HCEC 1CT (cell line): ENCODE measurements at places on chromosomes 7 and 10.
A peak's percentile ranks its signal among the peaks of the same experiment; 100 is the strongest.

- no peak for DNase-seq
Observed at GRCh38 chr7:87140271-87140748, 11.9 kb upstream of the DMTF1 start.

GRCh38 chr7:43077285-43077684, 35.2 kb upstream of the HECW1 start:
- no peak for DNase-seq

- no peak for DNase-seq
Observed at GRCh38 chr10:127563718-127564553, 14.8 kb downstream of the NPS start.

GRCh38 chr10:71921324-71922027, 42.7 kb upstream of the CHST3 start:
- no peak for DNase-seq

DNA sequence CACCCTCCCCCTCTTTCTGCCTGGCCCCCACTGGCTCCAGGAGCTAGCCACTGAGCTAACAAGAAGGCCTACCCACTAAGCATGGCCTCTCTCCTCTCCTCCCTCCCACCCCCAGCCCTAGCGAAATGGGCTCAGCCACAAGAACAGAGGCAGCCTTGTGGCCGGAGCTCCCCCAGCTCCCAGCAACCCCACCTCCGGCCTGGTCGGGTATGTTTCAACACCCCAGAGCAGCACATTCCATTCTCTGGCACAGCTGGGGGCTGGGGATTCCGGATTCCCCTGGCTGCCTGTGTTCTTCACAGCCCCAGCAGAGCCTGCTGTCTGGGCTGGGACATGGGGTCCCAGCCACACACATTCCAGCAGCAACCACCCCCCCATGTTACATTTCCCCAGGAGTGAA, 9.0 kb downstream of the SFRP5 start:
- no peak for DNase-seq

DNA sequence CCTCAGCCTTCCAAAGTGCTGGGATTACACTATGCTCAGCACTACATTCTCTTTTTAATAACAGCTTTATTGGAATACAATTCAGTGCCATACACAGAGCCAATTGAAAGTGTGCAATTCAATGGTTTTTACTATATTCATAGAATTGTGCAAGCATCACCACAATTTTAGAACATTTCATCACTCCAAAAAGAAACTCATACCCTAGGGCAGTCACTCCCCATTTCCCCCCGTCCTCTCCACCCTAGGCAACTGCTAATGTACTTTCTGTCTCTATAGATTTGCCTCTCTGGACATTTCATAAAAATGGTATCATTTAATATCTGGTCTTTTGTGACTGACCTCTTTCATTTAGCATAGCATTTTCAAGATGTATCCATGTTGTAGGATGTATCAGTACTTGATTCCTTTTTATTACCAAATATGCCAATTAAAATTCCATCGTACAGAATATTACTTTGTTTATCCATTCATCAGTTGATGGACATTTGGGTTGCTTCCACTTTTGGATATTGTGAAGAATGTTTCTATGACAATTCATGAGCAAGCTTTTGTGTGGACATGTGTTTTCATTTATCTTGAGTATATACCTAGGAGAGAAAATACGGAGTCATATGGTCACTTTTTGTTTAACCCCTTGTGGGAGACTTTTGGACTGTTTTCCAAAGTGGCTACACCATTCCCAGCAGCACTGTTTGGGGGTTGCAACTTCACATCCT, 6.3 kb upstream of the XPNPEP1 start:
- DNase-seq: no peak

DNA sequence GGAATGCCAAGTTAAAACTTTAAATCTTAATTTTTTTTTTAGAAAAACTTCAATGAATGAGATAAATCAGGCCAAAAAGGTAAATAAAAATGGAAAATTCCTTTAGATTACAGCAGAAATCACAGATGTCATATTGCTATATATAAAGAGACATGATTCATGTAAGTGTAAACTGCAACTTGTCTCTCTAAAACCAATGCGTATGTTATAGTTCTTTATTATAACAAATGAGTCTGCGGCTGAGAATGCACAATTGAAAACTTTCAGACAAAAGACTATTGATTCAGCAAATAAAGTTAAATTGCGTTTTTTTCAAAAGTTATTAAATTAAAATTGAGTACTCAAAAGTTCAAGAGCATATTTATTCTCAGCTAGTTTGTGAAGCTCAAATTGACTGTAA, 425.3 kb downstream of the PARD3 start:
- DNase-seq: peak; percentile 46

DNA sequence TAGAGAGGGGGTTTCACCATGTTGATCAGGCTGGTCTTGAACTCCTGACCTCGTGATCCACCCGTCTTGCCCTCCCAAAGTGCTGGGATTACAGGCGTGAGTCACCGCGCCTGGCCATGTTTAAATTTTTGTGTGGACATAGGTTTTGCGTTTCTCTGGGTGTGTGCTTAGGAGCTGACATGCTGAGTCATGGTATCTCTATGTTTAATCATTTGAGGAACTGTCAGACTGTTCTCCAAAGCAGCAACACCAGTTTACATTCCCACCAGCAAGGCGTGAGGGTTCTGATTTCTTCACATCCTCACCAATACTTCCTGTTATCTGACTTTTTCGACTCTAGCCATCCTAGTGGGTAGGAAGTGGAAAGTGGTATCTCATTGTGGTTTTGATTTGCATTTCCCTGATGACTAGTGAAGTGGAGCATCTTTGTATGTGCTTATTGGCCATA, 153.7 kb downstream of the DNAJB6 start:
- peak; percentile 84 for DNase-seq

DNA sequence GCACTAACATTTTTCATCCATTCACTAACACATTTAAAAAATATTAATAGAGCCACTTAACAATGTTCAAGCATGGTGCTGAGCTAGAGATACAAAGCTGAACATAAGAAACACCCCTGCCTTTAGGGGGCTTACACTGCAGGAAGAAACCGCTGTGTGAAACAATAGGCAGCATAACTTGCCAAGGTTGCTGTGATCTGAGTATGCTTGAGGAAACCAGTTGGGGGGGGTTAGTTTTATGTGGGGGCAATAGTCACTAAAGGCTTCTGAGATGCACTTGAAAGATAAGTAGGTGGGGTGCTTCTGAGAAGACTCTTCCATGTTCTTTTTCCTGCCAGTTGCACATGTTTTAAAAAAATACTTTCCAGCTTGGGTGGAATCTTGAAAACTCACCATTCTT, 2.8 kb downstream of the RBM17 start:
- no peak for DNase-seq

GRCh38 chr10:132452651-132453469, 55.9 kb downstream of the PWWP2B start:
- DNase-seq: peak; percentile 27

DNA sequence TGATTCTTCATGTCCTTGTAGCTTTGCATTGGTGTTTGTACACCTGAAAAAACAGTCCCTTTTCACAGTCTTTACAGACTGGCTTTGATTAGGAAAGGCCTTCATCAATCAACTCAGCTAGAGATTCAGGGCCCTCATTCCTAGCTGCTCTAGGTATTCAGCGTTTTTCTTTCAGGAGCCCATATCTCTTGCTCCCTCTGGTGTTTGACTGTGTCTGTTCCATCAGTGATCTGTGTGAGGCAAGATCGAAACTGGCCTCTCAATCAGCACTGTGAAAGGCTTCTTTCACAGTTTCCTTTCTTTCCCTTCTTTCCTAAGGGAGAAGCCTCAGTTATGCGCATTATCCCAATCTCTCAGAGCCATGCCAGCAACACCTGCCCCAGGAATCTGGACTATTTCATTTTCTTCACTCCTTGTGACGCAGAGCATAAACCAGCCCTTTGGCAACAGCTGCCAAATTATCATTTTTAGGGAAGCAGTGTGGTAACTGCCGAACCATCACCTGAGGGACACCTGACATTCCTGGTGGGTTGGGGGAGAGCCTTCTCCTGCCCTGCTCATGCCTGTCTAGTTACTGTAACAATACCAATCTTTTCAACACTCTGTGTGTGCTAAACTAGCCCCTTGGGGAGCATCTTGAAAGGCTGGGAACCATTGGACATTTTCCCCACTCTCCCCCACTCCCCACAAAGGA, 75.7 kb upstream of the CCDC71L start:
- peak; percentile 86 for DNase-seq

- no peak for DNase-seq
Observed at GRCh38 chr7:150586785-150587152, 19.6 kb downstream of the GIMAP4 start.

- DNase-seq: no peak
Observed at GRCh38 chr10:63878428-63878827, 357.2 kb downstream of the REEP3 start.

GRCh38 chr10:32501906-32502305, 56.0 kb downstream of the CCDC7 start:
- DNase-seq: no peak

GRCh38 chr7:133059263-133059662, 22.6 kb downstream of the CHCHD3 start:
- no peak for DNase-seq

DNA sequence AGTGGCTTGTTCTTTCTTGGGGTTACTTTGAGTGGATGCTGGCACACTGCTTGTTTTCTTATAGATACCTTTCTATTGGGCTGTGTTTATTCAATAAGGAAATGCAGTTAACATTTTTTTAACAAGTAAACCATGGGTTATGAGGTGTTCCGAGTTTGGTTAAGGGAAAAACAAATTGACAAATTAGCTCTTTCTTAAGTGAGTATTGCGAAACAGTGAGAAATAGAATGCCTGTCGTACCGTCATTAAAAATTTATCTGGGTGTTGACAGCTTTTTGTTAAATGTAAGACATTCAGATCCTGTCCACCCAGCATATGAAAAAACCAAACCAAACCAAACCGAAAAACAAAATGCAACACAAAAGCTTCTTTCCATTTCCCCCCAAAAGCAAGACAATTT, 6.2 kb downstream of the CUX1 start:
- no peak for DNase-seq

GRCh38 chr7:100629117-100629716, 12.1 kb downstream of the TFR2 start:
- DNase-seq: peak; percentile 38

DNA sequence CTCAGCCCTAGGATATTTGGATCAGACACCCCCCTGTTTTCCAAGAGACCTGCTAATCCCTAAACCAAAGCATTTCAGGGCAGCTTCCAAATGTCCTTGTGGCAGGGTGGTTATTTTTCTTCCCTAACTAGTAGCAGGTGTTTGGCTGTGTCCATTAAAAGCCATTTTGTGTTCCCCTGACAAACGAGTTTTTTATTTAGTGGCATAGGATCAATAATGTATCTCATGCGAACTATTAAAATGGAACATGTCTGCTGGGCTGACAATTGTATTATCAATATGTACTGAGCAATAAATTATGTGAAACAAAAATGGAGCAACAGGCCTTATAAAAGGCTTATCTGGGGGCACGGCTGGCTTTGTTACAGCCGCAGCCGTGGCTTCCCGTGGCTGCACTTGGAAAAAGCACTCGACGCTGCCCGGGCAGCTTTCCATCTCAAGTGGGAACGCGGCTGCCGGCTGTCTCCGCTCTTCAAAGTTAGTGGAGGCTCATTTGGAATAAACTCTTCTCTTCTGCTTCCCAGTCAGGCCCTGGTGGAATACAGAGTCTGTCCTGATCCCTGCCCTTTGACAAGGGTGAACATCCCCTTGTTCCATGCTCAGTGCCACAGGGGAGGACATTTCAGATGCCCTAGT, 554.3 kb downstream of the TYW1 start:
- DNase-seq: no peak

GRCh38 chr10:48551861-48552591, 52.8 kb downstream of the ARHGAP22 start:
- peak; percentile 34 for DNase-seq

DNA sequence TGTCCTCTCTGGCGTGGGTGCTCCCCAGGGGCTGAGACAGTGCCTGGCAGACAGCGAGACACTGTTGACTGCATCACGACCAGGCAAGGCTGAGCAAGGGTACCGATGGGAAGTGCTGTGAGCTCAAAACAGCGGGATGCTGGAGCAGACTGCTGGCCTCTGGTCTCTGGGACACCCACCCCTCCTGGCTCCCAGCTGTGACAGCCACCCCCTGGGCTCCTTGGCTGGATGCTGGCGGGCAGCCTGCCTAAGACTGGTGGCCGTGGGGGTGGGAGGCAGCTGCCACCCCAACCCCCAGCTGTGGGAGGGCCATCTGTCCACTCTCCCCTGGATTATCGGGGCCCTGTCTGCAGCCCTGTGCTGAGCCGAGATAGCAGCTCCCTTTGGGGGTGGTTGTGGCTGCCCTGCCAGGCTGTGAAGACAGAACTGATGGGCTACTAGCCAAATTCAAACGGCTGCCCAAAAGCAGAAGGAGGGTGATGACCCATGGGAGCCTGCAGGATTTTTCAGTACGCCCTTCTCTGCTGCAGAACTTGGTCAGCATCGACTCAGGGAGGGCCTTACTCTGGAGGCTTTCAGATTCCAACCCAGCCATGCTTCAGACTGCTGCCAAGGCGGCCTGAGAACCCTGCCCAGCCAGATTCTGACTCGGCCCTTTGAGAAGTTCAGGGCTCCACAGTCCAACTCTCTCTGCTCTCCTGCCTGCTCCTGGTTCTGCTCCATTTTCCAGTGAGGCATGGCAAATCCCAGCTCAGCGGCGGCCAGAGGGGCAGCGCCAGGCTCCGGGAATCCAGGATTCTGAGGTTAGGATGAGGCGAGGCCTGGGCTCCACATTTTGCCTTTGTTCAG, 125.3 kb downstream of the NEURL1 start:
- no peak for DNase-seq

DNA sequence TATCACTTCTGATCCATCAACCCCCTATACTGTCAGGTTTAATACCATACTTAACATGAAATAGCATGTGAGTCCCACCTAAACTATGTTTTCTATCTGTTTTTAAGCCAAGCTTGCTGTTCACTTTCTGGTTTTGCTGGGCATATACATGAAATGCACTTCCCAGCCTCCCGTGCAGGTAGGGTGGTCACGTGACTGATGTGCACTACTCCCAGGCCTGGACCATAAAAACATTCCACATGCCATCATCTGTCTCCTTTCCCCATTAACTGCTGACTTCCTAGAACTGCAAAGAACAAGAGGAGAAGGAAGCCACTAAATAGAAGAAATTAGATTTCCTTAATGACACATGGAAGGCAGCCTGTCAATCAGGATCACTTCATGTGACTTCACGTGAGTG, 40.1 kb upstream of the CALD1 start:
- no peak for DNase-seq

DNA sequence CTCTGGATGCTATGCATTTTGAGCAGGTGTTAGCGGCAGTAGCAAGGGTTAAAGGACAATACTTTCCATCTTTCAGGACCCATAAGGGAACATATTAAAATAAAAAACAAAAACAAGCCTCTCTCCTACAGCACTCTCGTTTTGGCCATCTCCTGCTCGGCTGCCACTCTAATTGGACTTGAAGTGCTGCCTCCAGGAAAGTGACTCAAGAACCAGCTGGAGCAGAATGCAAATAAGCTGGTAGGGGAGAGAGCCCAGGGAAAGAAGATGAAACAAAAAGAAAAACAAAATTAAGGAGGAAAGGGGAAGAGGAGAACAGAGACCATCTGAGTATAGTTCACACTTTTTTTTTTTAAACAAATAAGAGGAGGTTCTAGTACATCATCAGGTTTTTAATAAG, 65.6 kb downstream of the HBP1 start:
- DNase-seq: no peak
